ENCODE measurements at places on chromosomes 4 and X.

- no peak for DNase-seq
These were observed 121.0 kb upstream of the TEX13D start for GRCh38 chrX:124211312-124211942.

GRCh38 chr4:130851932-130852331, 1756.0 kb downstream of the C4orf33 start:
- DNase-seq = no peak

DNA sequence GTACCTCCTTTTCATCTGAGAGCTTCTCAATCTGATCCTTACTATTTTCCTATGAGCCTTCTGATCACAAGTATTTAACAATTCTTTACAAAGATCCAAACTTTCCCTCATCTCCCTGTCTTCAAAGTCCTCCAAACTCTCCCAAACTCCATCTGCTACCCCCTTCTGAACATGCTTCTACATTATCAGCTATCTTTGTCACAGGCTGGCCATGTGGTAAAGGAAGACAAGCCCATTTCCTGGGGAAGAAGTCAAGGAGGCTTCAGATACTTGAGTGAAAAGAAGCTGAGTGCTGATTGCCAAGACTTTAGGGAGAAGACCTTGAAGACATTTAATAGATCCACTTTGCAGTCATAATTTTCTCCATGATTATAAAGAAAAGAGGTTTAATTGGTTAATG, 231.4 kb downstream of the CWH43 start:
- DNase-seq = no peak

DNA sequence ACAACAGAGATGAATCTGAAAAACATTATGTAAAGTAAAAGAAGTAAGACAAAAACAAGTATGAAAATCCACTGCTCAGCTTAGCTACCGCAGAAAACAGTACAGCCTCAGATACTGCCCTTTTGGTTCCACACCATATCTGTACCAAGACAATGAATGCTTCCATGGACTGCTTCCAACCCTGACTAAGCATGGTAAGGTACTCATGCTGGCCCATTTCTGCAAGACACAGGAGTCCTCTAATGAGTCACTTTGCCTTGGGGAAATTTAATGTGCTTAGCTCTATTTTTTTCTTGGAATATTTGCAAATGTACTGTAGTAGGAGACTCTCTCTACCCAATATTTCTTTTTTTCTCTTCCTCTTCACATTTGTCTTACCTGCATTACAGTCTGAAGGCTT, 931.7 kb upstream of the HS3ST1 start:
- DNase-seq = no peak

DNA sequence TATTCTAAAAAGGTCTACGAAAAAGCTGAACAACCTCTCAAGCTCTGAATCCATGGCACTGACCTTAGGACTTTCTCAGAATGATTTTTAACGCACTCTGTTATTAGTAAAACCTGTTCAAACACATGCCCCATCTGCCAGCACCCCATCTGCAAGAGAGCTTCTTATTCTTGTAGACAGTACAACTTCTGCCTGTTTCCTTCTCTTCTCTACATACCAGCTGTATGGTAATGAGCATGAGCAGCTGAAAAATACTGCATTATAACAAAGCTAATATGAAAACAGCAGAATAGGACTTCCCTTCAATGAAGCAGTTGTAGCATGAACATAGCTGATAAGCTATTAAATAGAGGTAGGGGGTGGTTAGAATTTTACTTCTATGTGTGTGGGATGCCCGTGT, 167.9 kb downstream of the FBXW7 start:
- no peak for DNase-seq

- no peak for DNase-seq
These were observed 9.8 kb upstream of the SLC7A11 start for GRCh38 chr4:138251938-138252337.

- DNase-seq = no peak
These were observed 570.7 kb downstream of the BCOR start for GRCh38 chrX:39527025-39527424.

- no peak for DNase-seq
These were observed 2637.0 kb downstream of the PCDH7 start for GRCh38 chr4:33357121-33357520.

- DNase-seq = no peak
These were observed 133.4 kb downstream of the RTL9 start for GRCh38 chrX:110491846-110492620.

DNA sequence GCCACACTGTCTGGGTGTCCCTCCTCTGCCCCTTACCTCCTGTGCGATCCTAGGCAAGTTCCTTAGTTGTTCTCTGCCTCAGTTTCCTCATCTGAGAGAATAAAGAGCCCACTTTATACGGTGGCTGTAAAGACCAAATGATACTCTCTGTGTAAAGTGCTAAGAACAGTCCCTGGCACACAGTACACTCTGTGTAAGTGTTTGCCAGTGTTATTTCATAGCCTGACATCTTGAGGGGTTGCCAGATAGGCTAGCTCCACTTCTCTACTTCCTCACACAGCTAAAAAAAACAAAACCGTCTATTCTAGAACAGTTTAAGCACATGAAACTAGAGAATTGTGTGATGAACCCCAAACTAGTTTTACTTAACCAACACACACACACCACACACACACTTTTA, 17.1 kb downstream of the SPON2 start:
- no peak for DNase-seq

- no peak for DNase-seq
These were observed 46.5 kb upstream of the PGRMC1 start for GRCh38 chrX:119189595-119189994.

DNA sequence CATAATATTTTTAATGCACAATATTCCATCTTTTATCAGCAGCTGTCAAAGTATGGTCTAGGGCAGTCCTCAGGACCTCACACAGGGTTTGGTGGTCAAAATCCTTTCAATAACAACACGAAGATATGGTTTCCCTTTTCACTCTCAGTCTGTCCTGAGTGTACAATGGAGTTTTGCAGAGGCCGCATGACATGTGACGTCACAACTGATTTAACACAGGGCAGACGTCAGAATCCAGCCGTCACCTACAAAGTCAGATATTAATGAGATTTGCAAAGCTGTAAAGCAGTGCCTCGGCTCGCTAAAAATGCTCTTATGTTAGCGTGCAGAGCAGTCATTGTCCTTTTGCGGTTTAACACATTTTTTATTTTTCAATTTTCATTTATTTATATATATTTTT, 12.5 kb downstream of the ABLIM2 start:
- DNase-seq = no peak

DNA sequence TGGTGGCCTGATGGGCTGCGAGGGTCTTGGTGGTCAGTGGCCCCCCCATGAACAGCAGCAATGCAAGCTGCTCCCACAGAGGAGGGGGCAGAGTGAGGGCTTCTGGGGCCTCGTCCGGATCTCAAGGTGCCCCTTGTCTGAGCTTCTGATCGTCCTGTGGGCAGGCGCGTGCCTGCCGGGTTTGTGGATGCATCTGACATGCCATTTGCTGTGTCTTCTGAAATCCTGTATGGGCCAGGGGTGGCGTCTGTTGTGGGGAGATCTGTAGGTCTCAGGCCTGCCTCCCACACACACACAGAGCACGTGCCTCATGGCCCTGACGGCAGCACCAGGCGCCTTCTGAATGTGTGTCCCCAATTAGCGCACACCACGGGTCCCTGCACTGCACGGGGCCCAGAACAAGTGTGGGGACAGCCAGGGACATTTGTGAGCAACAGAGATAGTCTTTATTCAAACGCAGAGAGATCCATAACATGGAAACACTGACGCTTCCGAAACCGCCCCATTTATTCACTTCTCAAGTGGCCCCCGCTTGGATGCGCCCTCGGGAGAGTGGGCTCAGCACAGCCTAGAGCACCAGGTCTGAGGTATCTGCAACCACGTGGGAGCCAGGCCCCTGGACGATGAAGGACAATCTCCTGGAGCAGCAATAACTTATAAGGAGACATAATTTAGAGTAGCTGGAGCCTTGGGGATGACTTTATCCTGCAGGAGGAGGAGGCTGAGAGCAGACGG, 5.7 kb downstream of the SPON2 start:
- no peak for DNase-seq

GRCh38 chrX:102950908-102951866, 14.1 kb downstream of the RAB40AL start:
- no peak for DNase-seq

DNA sequence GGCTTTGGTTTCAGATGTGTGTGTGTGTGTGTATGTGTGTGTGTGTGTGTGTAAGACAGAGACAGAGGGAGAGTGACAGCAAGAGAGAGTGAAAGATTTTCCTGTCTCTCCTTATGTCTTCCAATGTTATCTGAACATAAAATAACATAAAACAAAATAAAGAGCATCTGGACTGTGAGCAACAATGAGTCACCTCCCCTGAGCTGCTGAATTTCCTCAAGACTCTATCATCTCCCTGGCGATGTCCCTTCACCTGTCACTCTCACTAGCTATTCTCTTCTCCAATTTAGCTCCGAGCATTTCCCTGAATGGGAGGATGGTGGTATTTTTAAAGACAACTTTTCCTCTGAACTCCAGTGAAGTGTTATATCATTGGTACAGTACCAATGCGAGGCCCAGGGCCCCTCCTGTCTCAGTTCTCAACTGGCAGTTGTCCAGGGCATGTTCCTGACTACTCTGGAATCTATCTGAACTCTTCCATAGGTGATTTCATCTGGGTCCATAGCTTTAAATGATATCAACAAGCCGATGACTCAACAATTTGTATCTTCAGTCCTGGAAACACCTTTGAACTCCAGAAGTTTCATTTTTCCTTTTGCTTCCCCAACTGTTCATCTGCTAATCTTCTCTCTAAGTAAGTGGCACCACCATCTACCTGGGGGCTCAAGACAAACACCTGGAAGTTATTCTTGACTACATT, 195.0 kb upstream of the CLNK start:
- no peak for DNase-seq

GRCh38 chr4:152713951-152714705, 34.3 kb upstream of the TMEM154 start:
- no peak for DNase-seq

- no peak for DNase-seq
These were observed 172.3 kb downstream of the SHROOM3 start for GRCh38 chr4:76607266-76607799.

DNA sequence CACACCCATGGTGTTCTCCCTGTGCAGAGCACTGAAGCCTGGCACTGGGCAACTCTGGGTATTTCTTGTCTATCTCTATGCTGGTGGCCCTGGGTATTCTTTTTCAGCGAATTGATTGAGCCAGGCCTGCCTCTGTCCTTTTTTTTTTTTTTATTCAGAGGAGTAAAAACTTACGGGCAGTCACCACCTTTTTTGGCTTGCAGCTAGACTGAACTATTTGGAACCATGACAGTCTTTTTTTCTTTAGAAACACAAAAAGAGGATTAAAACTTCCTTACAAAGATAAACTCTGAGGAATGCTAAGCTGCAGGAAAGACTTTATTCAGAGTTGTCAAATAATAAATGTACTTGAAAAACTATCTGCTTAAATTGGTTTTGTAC, 119.2 kb upstream of the STIM2 start:
- no peak for DNase-seq

DNA sequence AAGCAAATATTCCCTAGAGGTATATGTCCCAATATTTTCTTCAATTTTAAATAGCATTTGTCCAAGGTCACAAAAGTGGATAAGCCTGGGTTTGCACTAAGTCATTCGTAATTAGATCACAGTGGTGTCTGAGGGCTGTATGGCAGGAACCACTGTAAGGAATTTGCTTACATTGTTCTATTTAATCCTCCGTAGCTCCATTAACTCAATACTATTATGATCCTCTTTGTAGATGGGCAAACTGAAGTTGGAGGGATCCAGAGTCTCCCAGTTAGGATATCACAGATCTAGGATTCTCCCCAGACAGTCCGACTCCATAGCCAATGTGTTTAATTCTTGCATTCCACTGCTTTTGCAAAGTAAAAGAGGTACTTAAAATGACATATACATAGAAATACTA, 242.7 kb upstream of the DCAF8L1 start:
- DNase-seq = no peak

DNA sequence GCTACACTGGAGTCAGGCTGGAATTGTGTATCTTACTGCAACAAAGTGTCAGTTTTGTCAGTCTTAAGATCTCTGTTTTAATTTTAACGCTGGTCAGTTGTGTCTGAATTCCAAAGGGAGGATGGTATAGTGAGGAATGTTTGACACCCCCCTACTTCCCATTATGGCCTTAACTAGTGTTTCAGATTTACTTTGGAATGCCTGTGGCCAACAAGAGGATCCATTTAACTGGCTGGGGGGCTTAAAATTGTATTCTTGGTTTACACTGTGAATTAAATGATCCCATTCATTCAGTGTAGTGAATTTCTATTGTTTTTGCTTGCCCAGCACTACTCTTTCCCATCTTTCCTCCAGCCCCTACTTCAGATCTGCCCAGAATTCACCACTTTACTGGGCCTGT, 75.8 kb upstream of the IQCM start:
- no peak for DNase-seq

GRCh38 chr4:40322811-40323210, 12.3 kb upstream of the CHRNA9 start:
- DNase-seq = no peak
